Bladder microvascular endothelial cell (primary cell): ENCODE measurements at places on chromosomes 3 and 15. TPM values are rescaled to one million over a fixed set of nuclear protein-coding genes. Genes with fewer than 3 reads are reported as not detected.

The CFAP100 gene
- not detected in 2 replicates for total RNA-seq

The LOXL1 gene
- 0.63 and 0.65 TPM in 2 replicates for total RNA-seq

The THSD4 gene
- 7.8 and 71.1 TPM in 2 replicates for total RNA-seq

The WDR72 gene
- total RNA-seq: not detected in 2 replicates

The DZIP1L gene
- total RNA-seq: 7.6 and 8.9 TPM in 2 replicates

The AGBL1 gene
- total RNA-seq: not detected in 2 replicates

The HAPLN3 gene
- 14.7 and 115 TPM in 2 replicates for total RNA-seq

The NAA50 gene
- 166 and 189 TPM in 2 replicates for total RNA-seq

The LMAN1L gene
- total RNA-seq: 0.13 TPM in 1 of 2 replicates, not detected in the other

The WDR49 gene
- 0.13 and 0.65 TPM in 2 replicates for total RNA-seq

The SEMA6D gene
- 4.0 and 8.5 TPM in 2 replicates for total RNA-seq

The SCG3 gene
- 0.25 TPM in 1 of 2 replicates, not detected in the other for total RNA-seq

The FGF7 gene
- total RNA-seq: not detected in 2 replicates

The TUSC7 gene
- not detected in 2 replicates for total RNA-seq

The FES gene
- 57.5 and 97.1 TPM in 2 replicates for total RNA-seq

The CPA3 gene
- total RNA-seq: 0.31 and 1.5 TPM in 2 replicates

The OR5K2 gene
- total RNA-seq: not detected in 2 replicates

The CCK gene
- not detected in 2 replicates for total RNA-seq

The EIF4E3 gene
- total RNA-seq: 1.6 and 1.9 TPM in 2 replicates

The SUCNR1 gene
- under 0.01 TPM in 2 replicates for total RNA-seq

The COL6A5 gene
- total RNA-seq: not detected in 2 replicates

The SHC4 gene
- 0.16 and 0.57 TPM in 2 replicates for total RNA-seq

The PRSS50 gene
- total RNA-seq: not detected in 2 replicates

The CXCR6 gene
- not detected in 2 replicates for total RNA-seq

The SAXO2 gene
- 0.06 and 0.65 TPM in 2 replicates for total RNA-seq

The ZNF501 gene
- total RNA-seq: 4.4 and 5.3 TPM in 2 replicates

The COLQ gene
- 0.16 and 1.7 TPM in 2 replicates for total RNA-seq

The PPCDC gene
- total RNA-seq: 12.0 and 12.3 TPM in 2 replicates

The SCN5A gene
- total RNA-seq: 1.6 and 5.2 TPM in 2 replicates

The SNX22 gene
- 0.16 and 0.25 TPM in 2 replicates for total RNA-seq

The HIGD2B gene
- 0.16 TPM in 1 of 2 replicates, not detected in the other for total RNA-seq

The PLCH1 gene
- not detected in 2 replicates for total RNA-seq

The CORO2B gene
- total RNA-seq: 0.32 and 2.1 TPM in 2 replicates

The SEMA3B gene
- 0.49 and 1.1 TPM in 2 replicates for total RNA-seq
